Endothelial cell of coronary artery (primary cell): ENCODE measurements at places on chromosomes 5 and 9. TPM values are rescaled to one million over a fixed set of nuclear protein-coding genes. Genes with fewer than 3 reads are reported as not detected.

FBP1 gene
- 0.38 and 2.5 TPM in 2 replicates for total RNA-seq

ADAMTSL2 gene
- total RNA-seq = 0.75 TPM in 1 of 2 replicates, not detected in the other

ELL2 gene
- 9.3 and 28.2 TPM in 2 replicates for total RNA-seq

BTNL3 gene
- total RNA-seq = not detected in 2 replicates

NFX1 gene
- 13.6 and 15.2 TPM in 2 replicates for total RNA-seq

SHOC1 gene
- total RNA-seq = under 0.01 TPM in 1 of 2 replicates, not detected in the other

PARP8 gene
- 0.27 and 1.0 TPM in 2 replicates for total RNA-seq

RORB gene
- total RNA-seq = under 0.01 TPM in 1 of 2 replicates, not detected in the other

PDE6A gene
- under 0.01 TPM in 1 of 2 replicates, not detected in the other for total RNA-seq

REEP2 gene
- 2.0 and 2.8 TPM in 2 replicates for total RNA-seq

POU5F2 gene
- 0.54 and 0.85 TPM in 2 replicates for total RNA-seq
